ENCODE measurements at places on chromosomes 5 and 9.

DNA sequence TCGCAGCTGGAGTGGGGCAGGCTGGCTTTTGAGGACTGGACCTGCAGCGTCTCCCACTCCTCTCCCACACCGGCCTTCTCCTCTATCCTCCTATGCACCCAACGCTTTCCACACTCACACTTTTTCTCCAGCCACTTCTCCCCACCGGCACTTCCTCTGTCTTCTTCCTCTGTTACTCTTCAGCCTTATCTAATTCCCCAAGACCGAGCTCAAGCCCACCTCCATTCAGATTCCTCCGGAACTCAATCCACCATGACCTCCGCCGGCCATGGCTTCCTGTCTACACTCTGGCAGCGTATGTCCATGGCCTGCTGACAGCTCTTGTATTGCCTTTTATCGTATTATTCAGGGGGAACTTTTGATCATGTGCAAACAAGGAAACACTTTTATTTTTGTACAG lies 545 bp upstream of the OR2V1 start:
- no peak for DNase-seq

DNA sequence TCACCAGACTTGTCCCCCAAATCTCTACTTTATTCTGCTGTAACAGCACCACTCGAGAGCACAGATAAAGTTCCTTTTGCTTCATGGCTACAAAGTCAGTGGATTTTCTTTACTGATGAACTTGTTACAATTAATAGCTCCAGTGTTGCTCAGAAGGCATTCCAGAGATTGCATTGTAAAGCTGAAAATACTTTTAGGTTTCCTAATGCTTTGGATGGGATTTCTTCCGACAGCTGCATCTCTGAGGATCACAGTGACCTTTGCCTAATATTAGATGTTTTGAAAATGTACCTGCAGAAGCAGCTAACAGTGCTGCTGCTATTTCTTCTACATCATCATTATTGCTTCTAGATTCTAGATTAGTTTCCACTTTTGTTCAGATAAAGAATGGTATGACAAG lies 58.8 kb upstream of the TMEM171 start:
- DNase-seq = no peak

- no peak for DNase-seq
Observed at GRCh38 chr5:143398053-143398355, 5.5 kb downstream of the NR3C1 start.

- no peak for DNase-seq
Observed at GRCh38 chr5:148815086-148815485, 11.3 kb upstream of the ADRB2 start.

DNA sequence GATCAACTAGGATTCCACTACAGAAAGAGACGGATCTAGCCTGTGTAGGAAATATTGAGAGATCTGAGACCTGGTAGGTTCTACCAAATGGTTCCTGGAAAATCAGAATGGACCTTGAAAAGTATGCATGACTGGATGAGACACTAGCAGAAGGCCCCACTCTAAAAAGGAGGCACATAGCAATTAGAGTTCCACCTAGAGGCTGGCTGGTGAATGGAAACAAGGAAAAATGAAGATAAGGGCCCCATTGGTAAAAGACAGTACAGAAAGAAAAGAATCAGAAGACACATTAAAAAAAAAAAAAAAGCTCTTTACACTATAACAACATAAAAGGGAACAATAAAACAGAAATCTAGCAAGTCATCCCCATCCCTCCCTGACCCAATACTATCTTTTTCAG lies 518.5 kb downstream of the NR2F1-AS1 start:
- no peak for DNase-seq

DNA sequence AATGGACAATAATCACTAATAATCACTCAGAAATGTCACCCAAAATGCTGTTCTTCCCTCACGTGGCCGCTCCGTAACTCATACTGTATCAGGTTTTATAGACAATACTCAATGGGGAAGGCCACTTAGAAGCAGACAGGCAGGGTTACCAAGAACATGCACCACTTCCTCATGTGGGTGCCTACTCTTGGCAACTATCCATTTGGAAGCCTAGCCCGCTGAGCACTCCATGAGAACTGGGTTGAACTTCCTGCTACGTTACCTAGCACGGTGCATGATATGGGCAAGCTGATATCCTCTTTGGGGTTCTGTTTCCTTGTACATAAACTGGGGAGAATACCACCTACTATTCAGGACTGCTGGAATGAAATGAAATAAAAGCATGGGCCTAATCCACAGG lies 14.3 kb downstream of the DAP start:
- DNase-seq = no peak

- no peak for DNase-seq
Observed at GRCh38 chr9:73210886-73211666, 59.4 kb downstream of the ANXA1 start.

DNA sequence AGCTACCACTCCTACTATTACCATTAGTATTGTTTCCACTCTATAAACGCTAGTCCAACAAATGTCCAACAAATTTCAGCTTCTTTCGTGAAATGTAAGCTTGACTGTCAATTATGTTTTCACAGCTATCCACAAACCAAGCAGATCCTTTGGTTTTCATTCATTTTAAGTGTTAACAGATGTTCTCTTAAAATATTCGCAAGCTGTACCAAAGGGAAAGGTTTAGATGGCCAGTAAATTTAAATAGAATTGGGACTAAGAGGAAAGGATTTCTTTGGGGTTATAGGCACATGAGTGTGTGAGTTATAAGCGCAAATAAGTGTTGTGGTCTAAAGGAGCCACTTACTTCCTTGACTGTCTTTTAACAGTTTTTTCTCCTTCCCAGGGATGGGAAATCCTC lies 136.8 kb upstream of the ADRA1B start:
- DNase-seq = no peak

DNA sequence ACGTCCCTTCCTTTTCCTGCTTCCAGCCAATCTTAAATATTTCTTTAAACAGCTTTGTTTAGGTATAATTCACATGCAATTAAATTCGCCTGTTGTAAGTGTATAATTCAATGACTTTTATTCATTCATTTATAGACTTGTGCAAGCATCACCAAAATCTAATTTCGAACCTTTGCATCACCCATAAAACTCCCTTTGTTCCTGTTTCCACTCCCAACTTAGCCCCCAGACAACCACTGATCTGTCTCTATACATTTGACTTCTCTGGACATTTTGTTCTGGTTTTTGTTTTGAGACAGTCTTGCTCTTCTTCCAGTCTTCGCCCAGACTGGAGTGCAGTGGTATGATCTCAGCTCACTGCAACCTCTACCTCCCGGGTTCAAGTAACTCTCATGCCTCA lies 71.5 kb downstream of the NR6A1 start:
- DNase-seq = no peak

DNA sequence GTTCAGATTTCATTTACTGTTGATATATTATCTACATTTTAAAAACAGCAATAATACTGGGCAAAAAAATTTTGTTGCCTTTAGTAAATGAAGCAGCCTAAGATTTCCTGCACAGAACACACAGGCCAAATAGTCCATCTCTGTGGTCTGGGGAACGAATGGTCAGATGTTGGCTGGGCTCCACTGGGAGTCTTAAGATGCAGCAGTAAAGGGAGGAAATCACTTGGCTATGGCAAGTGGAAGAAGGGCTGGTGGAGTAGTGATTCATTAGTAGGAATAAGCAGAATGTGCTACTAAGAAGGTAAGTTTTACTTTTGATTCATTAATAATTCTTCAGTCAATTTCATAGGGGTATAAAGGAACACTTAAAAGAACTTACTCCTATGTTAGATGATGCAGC lies 91.1 kb upstream of the ARRDC3 start:
- no peak for DNase-seq

GRCh38 chr5:124923131-124923530 lies 176.7 kb upstream of the ZNF608 start:
- no peak for DNase-seq

- DNase-seq = no peak
Observed at GRCh38 chr5:61906820-61907219, 399.2 kb upstream of the KIF2A start.

DNA sequence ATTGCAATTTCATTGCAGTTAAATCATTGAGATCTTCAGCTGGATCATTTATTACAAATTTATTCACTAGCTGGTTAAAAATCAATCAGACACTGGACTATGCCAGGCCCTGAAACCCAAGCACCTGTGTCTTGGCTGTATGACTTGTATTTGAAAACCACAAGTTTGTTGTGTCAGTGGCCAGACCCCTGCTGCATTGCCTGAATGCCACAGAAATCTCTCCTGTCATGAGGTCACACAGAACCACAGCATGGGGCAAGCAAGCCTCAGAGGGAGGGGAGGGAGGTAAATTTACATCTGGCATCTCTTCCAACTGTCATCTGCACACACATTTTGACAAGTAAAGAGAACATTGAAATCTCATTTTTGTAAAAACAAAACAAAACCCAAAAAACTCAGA lies 90.0 kb downstream of the ARRDC3 start:
- DNase-seq = no peak

DNA sequence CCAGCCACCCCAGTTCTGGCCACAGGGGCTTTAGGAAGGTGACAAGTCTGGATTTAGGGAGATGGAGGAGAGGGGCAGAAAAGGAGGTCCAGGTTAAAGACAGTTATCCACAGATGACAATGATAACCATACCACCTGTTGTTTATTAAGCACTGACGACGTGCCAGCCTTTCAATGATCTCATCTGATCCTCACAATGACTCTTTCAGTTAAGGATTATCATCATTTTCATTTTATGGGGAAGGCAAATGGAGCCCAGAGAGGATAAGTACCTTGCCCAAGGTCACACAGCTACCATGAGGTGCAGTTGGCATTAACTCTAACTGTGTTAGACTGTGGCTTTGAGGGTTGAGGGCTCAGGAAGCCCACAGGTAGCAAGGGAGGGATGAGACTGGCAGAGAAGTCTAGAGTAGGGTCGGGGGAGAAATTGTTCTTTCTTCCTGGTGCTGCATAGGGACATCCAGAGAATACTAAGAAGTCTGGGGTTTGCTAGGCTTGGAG lies 21.5 kb upstream of the JADE2 start:
- DNase-seq = no peak

DNA sequence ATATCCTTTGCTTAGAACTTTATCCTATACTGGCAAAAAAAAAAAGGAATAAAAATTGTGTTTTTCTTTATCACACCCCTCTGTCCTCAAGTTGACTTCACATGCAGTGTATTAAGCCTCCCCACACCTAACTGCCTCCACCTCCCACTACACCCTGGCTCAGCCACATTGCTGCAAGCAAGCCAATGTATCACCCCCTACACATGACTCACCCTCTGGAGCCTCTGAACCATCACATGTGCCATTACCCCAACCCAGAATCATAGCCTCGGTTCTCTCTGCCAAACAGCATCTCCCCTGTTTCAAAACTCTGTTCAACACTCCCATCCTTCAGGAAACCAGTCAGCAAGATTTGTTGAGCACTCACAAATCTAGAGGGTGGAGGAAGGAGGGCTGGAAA lies 209.0 kb downstream of the CWC27 start:
- DNase-seq = no peak

DNA sequence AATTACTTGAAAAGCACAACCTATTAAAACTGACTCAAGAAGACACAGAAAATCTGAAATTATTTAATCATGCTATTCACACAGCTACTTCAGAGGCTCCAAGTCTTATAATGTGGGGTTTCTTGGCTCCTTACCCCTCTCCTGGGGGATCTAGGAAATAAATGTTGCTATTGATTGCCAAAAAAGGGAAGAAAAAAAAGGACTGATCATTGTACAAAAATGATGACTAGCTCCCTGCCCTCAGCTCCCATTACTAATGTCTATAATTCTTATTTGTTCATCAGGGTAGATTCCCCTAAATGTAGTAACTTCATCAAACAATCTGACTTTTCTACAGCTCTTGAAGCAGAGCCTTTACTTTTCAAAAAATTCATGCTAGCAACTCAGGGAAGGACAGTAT lies 3.3 kb upstream of the SMC5 start:
- no peak for DNase-seq

- DNase-seq = no peak
Observed at GRCh38 chr9:134322781-134323241, 3.4 kb upstream of the RXRA start.

GRCh38 chr9:27261517-27262211 lies 35.3 kb downstream of the EQTN start:
- no peak for DNase-seq

GRCh38 chr5:179168664-179169063 lies 108.5 kb downstream of the ZNF354C start:
- DNase-seq = no peak

- no peak for DNase-seq
Observed at GRCh38 chr9:35254237-35254636, 92.4 kb downstream of the UNC13B start.

DNA sequence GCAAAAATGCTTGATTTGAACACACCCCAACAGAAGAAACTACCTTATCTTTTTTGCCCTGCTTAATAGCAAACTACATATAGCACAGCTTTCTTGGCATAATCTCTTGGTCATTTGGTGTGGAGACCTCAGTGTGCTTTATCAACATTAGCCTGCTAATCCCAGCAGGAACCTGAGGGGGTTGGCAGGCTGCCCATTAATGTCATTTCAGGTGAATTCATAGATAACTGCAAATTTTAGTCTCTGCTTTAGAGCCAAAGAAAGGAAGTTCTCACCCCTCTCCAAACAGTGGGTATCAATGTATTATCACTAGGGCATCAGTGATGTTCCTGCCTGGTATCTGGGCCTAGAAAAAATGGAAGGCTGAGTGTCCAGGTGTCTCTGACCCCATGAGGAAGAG lies 489.0 kb downstream of the NTRK2 start:
- DNase-seq = no peak

DNA sequence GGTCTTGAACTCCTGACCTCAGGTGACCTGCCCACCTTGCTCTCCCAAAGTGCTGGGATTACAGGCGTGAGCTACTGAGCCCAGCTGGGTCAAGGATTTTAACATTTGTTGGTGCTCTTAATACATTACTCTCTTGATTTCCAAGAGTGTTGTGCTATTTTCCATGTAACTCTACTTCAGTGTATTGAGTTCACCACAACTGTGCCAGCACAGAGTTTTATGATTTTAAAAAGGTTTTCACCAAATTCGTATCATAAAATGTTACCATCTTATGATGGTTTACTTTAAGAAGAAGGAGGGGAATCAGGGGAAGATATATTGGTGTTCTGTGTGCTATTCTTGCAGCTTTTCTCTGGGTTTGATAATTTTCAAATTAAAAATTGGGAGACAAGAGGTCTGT lies 6.6 kb upstream of the ADGRD2 start:
- no peak for DNase-seq

GRCh38 chr5:81093536-81094196 lies 133.5 kb downstream of the RASGRF2 start:
- DNase-seq = no peak

DNA sequence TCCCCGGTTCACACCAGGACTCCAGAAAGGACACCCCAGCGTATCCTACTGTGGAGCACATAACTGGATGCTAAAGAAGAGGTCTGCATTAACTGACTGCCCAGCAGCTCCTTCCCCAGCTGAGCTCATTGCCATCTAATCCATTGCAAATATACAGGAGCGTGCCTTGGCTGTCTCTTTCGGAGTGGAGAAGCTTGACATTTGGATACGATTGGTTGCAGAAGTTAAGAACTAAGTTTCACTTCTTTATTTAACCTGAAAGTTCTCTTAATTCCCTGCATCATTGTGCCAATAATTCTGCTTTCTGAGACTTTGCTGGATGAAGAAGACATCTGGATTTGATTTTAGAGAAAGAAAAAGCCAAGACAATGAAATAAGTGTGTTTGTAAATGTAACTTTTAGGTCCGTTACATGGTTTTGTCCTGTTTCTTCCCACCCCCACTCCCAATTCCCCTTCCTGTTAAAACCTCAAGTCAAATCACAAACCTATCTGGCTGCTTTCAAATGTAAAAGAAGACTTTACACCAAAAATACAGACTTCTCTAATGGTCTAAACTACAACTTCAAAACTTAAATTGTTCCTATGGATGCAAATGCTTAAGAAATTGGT lies 33.9 kb downstream of the TAS2R1 start:
- no peak for DNase-seq
